Fibroblast of skin of left biceps (primary cell): ENCODE measurements at places on chromosomes 6 and 20.
A peak's percentile ranks its signal among the peaks of the same experiment; 100 is the strongest.

- DNase-seq, result no peak
Observed at GRCh38 chr6:40340957-40341356, 246.2 kb downstream of the LRFN2 start.

- no peak for DNase-seq
Observed at GRCh38 chr6:57294862-57295445, 22.5 kb upstream of the PRIM2 start.

- no peak for DNase-seq
Observed at GRCh38 chr20:60049601-60050000, 91.4 kb downstream of the CDH26 start.

DNA sequence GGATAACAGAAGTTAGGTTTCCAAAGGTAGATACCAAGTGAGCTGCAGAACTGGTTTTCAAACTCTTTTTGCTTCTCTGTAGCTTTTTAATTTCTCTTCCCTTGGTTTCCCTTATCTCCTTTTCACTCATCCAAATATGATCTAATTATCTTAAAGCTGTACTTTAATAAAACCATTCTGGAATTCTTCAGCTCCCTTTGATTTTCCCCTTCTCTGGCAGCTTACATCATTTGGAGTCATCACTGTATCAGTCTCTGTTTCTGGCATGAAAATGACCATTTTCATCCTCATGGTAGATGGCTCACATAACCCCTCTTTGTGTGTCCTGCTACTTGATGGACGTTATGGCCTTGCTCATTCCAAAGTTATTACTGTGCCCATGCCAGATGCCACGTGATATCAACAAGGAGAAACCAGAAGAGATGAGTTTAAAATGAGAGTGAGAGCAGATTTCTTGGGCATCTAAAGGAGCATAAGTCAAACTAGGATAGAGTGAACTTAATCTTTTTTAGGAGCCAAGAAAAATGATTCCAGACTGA is 620.2 kb downstream of the QKI start:
- no peak for DNase-seq

DNA sequence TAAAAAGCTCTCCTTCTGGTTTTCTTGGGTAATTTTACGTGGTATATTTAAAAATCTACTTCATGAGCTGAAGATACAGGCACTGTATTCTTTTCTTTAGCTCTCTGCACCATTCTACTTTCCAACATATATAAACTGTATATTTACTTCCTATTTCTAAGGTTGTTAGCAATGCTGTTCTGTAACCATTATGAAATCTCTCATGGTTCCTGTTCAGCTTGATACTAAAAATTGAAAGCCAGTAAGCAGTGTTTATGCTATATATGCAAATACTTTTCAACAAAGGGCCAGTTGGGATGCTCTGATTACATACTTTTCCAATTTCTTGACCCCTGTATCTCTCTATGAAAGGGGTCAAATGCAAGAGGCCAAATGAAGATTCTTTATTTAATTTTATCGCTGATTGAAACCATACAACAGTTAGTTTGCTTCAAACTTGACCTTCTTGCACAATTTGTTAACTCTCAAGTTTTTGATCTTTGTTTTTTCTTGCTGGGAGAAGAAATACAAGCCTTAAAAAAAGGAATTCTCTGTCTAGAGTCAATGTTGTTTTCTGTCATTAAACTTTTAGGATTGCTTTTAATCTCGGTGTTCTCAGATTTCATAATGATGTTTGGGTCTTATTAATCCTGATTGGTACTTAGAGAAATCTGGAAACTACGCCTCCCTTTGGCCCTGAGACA is 223.2 kb downstream of the PRL start:
- no peak for DNase-seq

GRCh38 chr6:42135722-42136121 is 6.7 kb downstream of the C6orf132 start:
- no peak for DNase-seq

DNA sequence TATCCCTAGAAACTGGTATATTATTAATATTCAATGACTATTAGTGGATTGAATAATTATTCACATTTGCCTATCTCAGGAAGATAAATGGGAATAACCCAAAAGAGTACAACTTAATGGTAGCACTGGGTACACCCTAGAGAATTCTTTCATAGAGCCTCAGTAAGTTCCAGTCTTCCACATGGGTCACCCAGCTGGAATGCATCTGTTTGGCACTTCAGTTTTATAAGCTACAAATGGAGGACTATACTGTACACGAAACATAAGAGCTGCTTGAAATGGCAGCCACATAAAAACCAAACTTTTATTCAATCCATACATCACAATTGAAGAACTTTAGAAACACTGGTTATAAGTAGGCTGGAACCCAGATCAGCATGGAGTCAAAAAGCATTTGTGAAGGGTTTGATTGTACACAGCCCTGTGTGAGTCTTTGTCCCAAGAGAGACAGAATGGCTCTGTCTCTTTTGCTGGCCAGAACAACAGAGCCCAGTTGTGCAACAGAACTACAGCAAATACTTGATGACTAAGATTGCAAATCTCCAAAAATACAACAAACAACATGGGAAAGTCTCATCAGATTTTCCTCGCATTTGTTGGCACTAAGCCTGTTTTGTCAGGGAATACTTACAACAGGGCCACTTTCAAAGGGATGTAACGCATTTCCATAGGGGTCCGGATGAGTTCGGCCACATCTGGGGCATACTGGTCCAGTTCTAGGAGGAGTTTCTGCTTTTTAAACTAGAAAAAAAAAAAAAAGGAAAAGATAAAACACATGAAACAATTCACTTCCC is 39.5 kb downstream of the PIGU start:
- no peak for DNase-seq

- no peak for DNase-seq
Observed at GRCh38 chr6:6905961-6906518, 201.7 kb upstream of the RREB1 start.

DNA sequence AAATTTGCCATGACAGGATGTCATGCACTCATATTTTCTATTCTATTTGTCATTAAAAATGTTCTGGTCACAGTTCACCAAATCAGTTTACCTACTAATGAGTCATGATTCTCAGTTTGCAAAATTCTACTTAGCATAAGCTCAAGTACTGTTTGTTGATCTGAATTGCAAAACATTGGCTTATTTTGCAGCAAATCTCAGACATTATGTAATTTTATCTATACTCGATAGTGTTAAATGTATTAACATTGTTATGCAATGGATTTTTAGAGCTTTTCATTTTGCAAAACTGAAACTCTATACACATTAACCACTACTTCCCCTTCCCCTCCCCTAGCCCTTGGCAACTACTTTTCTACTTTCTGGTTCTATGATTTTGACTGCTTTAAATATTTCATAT is 213.8 kb upstream of the ZFP64 start:
- no peak for DNase-seq

- DNase-seq, result no peak
Observed at GRCh38 chr6:46032110-46032998, 16.7 kb upstream of the CLIC5 start.

- no peak for DNase-seq
Observed at GRCh38 chr6:30938730-30939129, 2.0 kb upstream of the MUCL3 start.

GRCh38 chr20:6665621-6666355 is 101.7 kb upstream of the BMP2 start:
- DNase-seq, result no peak

DNA sequence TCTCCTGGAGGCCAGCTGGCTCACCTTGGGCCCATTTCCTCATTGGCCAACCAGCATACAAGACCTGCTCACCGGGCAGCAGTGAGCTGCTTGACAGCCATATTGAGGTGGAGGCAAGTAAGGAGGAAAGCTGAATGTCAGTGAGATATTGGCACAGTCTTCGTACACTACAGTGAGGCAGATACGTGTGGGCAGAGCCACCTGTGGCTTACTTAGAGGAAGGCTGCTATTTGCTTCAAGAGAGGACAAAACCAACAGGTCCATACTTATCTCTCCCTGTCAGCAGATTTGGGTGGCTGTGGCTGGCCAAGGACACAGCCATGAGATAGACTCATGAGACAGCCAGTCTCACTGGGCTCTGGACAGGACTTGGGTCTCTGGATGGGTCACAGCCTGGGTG is 15.1 kb upstream of the MCM3 start:
- DNase-seq, result no peak

- no peak for DNase-seq
Observed at GRCh38 chr6:43275801-43276576, 22.1 kb upstream of the SLC22A7 start.

- DNase-seq, result no peak
Observed at GRCh38 chr6:107114926-107115694, at the start of gene BEND3. Gene BEND3, minus strand, starts transcription at chr6:107115515. Its CDS starts 16,230 bp downstream, at chr6:107099285.

- no peak for DNase-seq
Observed at GRCh38 chr6:82246802-82247504, 591 bp downstream of the IBTK start.

DNA sequence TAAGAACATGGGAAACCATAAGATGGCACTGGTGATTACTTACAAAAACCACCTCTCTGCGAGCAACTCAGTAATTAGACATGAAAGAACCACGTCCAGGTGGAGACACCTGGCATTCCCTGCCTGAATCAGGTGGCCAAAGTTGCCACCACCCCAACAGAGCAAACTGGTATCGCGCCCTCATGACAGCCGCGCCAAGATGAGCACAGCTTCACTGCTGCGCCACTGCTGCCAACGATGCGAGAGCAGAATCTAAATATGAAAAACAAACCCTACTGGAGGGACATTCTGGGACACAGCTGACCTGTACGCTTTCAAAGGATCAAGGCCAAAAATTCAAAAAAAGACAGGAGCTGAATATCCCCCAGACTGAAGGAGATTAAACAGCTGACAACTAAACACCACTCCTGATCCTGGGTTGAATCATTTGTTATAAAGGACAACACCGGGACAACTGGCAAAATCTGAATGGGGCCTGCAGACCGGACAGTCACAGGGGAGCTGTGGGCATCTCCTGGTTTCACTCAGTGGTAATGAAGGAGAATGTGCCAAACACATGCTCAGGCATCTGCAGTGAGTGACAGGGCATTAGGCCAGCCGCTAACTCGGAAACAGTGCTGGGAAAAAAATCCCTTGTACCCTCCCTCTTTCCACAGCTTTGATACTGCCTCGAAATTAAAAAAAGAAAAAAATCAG is 17.4 kb downstream of the CST7 start:
- no peak for DNase-seq

- DNase-seq, result no peak
Observed at GRCh38 chr6:134584847-134585516, 267.1 kb upstream of the SGK1 start.

DNA sequence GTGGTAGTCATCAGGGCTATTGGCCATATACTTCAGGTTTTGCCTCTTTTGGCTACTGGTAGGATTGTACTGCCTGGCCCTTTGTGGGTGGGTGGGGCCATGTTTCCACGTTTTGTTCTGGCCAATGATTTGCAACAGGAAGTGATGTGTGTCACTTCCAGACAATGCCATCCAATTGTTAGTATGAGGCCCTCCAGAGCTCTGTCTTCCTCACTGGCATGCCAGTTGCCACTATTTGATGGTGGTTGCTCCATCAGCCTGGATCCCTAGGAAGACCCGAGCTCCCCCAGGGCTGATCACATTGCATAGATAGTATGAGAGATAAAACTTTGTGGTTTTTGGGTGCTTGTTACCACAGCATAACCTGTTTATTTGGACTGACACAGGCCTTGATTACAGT is 7.7 kb upstream of the LRRN4 start:
- DNase-seq, result no peak

- peak; percentile 45 for DNase-seq
Observed at GRCh38 chr6:158086504-158087223, 81.4 kb downstream of the SERAC1 start.

DNA sequence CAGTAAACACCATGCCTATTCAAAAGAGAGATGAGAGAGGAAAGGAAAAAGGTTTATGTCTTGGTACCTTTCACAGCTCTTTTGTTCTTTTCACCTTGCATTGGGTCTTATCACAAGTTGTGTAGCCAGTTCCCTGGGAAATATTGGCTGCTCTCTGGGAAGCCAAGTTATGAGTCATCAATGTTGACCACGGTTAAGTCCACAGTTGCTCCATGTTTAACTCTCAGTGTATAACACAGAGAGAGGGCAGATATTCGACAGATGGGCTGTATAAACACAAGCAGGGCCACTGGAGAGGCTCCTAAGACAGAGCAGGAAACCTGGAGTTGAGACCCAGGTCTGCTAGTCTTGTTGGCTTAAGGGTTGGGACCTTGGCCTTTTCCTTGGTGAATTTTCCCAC is 718.6 kb downstream of the QKI start:
- DNase-seq, result no peak
